Stimulated activated CD4-positive, alpha-beta T cell treated with anti-CD3 and anti-CD28 coated beads, Interleukin-4, amount 100 ng/mL, for 24 hours (primary cell): ENCODE measurements at places on chromosomes 7 and 10.

- no peak for DNase-seq
Observed at GRCh38 chr10:12980102-12980661, 21.3 kb downstream of the CCDC3 start.

GRCh38 chr7:121083138-121083789 is 94.8 kb downstream of the CPED1 start:
- no peak for DNase-seq

GRCh38 chr7:38977685-38978084 is at the start of gene POU6F2:
TSS of gene POU6F2 (plus strand) at chr7:38977909. CDS start at chr7:38977954, 45 bp downstream.
- DNase-seq = no peak

DNA sequence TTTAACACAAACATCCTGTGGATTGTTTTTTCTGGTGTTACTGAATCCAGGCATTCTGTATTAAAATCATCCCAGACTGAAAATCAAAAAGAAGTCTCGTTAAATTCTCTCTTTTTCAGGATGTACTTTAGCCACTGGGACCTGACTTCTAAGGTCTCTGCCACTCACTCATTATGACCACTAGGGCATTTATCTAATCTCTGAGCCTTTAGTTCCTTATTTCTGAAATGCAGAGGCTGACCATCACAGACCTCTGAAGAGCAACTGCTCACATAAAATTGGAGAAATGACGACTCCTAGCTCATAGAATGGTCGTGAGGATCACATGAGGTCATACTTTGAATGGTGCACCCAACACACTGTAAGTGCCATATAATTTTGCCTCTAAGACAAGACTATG is 63.2 kb downstream of the KCNMA1 start:
- no peak for DNase-seq

- no peak for DNase-seq
Observed at GRCh38 chr10:34824870-34825269, 9.8 kb upstream of the PARD3 start.

GRCh38 chr7:41047789-41048191 is 655.1 kb downstream of the INHBA start:
- no peak for DNase-seq

GRCh38 chr10:15780353-15781135 is 60.8 kb upstream of the ITGA8 start:
- DNase-seq = no peak

DNA sequence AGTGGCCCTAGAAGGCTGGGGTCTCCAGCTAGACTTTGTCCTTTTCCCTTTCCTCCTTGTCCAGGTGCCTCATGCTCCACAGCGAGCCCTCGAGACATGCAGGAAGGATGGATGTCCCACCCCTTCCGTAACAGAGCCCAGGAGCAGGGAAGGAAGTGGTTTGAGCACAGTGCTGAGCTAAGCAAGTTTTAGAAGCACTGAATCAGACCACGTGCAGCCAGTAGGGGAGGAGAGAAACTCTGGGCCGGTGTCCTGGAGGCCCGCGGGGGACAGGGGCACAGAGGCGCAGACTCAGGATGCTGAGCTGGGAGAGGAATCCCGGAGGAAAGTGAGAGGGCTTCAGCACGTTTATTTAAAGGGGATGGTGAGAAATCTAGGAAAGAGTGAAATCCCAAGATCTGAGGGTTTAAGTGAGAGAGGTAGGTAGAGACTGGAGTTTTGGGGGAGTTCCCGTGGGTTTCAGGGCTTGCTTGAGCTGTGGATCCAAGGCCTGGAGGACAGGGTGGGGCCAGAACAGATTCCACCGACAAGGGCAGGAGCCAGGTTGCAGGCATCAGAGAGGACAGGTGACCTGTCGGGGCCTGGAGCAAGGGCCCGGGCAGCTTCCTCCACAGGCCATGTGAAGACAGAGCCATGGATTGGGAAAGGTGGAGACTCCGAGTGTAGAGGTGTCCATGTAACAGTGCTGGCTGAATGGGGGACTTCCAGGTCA is 4.4 kb upstream of the IRF5 start:
- DNase-seq = peak; percentile 56

DNA sequence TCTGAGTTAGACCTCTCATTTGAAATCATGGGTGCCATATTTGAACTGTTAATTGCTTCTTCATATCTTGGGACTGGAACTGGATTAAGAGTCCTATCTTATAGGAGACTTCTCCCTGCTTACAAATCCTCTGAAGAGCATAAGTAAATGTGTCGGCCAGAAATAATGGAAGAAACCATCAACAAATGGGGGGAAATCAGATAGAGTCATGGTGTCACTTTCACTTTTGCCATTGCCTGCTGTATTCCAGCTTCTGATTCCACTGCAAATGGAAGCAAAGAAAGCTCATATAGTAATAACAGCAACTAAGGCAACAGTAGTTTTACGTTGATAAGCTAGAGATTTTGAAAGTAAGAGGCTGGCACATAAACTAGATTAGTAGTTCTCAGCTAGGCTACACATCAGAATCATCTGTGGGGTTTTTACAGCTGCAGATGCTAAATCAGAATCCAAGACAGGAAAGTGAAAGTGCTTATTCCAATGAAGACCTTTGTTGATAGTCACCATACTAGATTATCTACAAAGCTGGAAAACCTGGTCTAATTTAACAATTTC is 12.3 kb upstream of the CRPPA start:
- DNase-seq = no peak

GRCh38 chr10:43138757-43139241 is 554 bp downstream of the CSGALNACT2 start:
- peak; percentile 64 for DNase-seq

DNA sequence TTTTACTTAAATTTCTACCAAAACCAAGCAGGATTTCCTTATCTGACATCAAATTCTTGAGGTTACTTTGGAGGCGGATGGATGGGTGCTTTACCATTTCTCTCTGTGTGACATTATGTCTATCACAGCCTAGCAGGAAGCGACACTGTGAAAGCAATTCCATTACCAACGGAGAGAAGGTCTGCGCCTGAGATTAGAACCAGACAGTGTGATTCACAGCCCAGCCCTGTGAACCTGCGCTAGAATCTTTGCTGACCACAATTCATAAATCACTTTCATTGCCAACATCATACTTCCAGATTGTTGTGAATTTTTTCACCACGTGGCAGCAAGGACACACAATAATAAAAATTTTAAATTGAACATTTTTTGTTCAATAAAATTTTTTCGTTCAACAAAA is 126.5 kb downstream of the CUBN start:
- DNase-seq = peak; percentile 73

DNA sequence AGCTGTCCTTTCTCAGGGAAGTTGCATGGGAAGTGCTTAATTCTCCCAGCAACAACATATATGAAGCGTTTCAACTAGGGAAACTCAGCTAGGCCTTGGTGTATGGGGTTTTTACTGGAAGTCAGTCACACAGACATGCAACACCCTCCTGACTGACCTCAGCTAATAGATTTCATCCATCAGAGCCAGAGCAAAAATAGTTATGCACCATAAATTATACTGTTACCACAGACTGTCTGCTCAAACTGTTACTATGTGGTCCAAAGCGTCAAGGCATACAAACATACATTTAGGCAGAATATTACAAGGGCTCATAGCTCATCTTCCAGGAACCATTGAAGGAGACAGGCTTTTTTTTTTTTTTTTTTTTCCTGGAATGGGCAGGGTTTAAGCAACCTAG is 417.9 kb downstream of the ANKRD7 start:
- DNase-seq = no peak

DNA sequence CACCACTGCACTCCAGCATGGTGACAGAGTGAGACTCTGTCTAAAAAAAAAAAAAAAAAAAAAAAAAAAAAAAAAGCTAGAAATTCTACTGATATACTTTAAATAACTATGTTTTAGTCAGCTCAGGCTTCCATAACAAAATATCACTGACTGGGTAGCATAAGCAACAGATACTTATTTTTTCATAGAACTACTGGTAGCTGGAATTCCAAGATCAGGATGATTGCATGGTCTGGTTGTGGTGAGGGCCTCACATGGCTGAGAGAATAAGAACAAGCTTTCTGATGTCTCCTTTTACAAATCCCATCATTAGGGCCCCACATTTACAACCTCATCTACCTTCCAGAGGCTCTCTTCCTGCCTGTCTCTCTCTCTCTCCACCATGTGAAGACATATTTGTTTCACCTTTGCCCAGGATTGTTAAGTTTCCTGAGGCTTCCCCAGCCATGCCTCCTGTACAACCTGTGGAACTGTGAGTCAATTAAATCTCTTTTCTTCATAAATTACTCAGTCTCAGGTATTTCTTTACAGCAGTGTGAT is 126.7 kb upstream of the SEMA3C start:
- DNase-seq = no peak

DNA sequence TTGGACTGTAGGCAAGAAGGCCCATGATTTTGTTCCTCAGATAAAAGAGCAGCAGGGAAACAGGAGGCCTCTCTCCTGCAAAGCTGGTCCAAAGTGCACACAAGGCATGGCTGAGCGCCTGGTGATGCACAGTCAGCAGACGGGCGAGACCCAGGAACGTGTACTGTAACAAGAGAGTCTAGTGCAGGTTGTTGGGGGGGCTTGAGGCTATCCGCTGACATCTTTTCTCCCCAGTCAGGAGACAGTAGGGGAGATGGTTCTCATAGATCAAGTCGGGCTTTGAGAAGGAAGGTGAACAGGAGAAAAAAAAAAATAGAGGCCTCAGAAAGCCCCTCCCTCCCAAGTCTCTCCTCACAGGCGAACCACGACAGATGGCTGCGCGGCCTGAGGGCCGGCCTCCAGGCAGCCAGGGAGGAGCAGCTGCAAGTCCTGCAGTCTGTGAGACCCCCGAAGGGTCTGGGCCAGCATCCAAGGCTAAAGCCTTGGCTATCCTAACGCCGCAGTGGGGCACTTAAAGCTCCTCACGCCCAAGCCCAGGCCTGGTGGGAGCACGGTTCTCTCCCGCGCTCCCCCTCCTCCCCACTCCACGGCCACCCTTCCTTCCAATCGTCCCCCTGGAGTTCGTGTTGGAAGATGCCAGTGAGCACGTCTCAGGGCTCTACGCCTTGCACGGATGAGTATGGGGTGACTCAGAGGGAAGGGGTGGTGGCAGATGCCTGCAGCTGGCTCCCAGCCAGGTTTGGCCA is 68.3 kb downstream of the PRKAG2 start:
- DNase-seq = no peak

GRCh38 chr10:119908166-119908565 is 15.6 kb downstream of the SEC23IP start:
- DNase-seq = no peak

DNA sequence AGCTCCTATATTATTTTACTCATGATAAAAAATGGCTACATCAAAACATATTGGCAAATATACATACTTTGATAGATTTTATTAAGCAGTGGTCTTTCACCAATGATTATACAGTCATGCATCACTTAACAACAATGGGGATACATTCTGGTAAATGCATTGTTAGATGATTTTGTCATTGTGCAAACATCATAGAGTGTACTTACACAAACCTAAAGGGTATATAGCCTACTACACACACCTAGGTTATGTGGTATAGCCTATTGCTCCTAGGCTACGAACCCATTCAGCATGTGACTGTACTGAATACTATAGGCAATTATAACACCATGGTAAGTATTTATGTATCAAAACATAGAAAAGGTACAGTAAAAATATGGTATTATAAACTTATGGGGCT is 98.9 kb upstream of the IL6 start:
- DNase-seq = no peak

DNA sequence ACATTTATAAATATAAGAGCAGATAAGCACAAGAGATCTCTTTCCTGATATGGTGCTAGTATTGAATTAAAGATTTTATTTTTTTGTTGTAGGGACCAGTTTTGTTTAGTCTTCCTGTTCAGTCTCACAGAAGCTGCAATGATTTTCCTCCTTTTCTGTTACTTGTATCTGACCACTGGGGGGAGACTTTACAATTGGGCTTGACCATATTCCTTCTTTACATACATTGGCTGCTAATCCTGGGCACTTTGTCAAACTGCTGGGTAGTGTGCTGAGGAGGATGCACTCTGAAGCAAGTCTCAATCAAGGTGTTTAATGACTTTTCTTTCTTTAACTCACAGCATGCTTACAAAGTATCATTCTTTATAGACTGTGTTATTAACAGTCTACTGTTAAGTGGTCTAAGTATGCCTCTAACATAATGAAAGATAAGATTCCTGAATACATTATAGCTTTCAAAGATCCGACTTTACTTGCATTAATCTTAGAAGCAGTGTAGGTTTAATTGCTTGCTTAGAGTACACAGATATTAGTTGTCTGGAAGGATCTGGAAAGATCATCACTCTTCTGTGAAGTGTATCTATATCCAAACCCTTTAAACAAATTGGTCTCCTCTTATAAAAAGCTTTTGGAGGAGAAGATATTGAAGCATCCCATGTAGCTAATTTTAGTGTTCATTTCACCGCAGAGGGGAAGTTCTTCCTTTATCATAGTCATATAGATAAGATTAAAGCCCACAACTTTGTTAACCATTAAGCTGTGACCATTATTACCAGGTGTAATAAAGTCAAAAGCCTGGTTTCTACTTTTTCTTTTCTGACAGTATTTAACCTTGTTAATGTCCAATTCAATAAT is 3.1 kb downstream of the PALS2 start:
- no peak for DNase-seq

DNA sequence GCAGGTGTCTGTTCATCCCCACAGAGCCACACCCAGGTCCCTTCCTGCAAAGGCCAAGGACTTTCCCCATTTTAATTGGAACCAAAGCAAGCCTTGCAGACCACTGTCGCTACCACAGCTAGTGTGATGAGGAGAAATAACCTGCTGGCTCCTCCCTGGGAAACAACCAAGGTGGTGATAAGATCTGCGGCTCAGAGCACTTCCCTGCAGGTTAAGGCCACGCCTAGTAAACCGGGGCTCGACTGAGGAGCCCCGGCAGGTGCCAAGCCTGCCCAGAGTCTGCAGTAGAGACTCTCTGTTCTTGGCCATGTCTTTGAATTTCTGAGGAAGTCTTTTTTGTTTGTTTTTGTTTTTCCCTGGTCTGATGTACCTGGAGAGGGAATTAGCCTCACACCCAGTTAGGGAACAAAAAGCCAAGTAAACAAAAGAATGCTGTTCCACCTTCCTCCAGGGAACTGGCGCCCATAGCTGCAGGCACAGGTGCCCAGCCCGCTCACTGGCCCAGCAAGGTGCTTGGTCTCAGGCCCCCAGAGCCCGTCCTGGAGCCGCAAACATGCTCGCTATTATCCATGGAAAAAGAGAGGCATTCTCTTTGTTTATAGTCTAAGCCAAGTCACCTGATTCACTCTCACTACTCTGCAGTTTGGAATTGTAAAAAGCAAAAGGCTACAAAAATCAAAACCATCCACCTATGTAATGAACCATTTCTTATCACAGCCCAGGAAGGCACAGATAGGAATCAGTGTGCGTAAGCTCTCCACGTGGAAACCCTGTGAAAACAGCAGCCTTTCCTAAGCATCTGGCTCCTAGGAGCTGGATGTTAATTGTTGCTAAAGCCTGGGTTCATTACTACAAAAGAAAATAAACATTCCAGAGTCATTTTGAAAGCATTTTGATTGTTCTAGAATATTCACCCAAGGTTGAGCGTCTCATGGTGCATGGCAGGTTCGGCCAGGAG is 2.7 kb downstream of the GPR146 start:
- peak; percentile 17 for DNase-seq

GRCh38 chr7:84722086-84722485 is 464.8 kb downstream of the SEMA3D start:
- DNase-seq = no peak
